Natural killer cell (primary cell): ENCODE measurements at places on chromosomes 16 and 17. TPM values are rescaled to one million over a fixed set of nuclear protein-coding genes. Genes with fewer than 3 reads are reported as not detected.

SCN4A gene
- total RNA-seq: 0.10 TPM

MPV17L gene
- 0.07 TPM for total RNA-seq

HID1 gene
- 0.66 TPM for total RNA-seq

TBC1D3B gene
- total RNA-seq: 4.3 TPM

GRIN2A gene
- total RNA-seq: not detected

ADAMTS18 gene
- total RNA-seq: not detected

C1QL1 gene
- not detected for total RNA-seq

CNGB1 gene
- not detected for total RNA-seq
